Spleen (tissue), 13 donors: ENCODE measurements at places on chromosomes 7 and 10.

DNA sequence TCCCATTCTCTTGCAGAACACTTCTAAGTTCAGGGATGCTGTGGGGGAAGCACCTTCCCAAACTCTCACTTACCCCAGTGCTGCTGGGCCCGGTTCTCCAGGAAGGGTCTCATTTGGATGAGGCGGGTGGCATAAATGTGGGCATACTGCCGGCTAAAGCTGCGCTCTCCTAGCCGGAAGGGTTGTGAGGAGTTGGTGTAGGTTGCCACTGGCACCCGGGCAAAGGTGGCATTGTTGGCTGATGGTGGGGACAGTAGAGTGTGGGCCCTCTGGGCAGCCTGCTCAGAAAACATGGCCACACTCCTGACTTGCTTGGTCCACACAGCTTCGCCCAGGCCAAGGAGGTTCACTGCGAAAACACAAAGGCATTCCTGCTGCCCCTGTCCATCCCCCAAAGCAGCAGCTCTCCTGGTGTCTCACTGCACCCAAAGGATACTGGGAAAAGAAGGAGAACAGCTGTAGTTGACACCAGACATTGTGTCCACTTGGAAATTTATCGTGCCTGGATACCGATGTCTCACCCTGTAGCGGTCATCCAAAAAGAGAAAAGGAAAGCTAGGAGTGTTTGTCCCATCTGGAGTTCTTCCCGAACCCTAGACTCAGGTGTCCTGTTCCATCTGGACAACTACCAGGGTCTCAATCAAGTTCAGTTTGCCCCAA lies 1.5 kb downstream of the POLD2 start:
- DNase-seq: peak; percentile 63

DNA sequence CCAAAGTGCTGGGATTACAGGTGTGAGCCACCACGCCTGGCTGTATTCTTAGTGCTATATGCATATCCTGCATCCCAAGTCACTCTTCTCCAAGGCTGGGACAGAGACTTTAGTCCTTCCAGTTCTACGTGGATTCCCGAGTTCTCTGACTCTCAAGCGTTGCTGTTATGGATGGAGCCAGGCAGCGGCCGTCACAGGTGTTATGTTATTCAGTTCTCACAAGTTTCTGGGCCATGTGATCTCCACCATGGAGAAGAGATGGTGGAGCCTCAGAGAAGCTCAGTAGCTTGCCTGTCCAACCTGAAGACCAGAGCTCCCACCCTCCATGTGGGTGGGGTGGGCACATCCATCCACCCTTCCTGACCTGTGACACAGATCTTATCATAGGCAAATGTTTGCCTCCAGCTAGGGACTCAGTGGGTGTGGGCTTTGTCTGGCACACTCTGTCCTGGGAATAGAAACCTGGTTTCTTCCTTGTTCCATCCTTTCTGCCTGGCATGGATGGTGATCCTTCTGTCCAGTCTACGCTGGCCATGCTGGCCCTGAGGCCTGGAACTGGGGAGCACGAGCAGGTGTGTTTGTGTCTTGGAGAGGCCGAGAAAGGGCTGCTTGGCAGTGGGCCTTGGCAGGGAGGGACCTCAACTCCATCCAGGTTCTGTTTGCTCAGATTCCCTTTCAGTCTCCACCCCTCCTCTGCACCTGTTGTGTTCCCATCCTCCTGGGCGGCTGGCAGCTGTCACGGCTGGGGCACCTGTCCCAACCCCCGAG lies 55.3 kb downstream of the NEURL1 start:
- peak; percentile 60 for DNase-seq

GRCh38 chr7:96720843-96721242 lies 11.2 kb upstream of the SEM1 start:
- no peak for DNase-seq

GRCh38 chr7:132440151-132440550 lies 136.1 kb downstream of the PLXNA4 start:
- DNase-seq: no peak

DNA sequence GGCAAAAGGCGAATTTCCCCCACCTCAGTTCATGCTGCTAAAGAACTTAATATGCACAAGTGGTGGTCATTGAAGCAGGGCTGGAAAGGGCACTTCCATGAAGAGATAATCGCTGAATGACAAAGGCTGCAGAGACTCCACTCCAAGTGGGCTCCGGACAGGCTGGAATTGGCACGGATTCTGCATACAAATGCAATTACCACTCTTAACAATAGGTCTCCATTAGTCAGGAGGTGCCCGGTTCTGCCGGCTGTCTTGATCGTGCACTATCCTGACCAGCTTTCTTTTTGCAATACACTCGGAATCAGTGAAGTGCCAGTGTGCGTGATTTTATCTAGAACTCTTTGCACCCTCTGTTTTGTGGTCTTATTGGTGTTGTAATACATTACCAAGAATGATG lies 49.7 kb downstream of the INSYN2A start:
- DNase-seq: no peak

GRCh38 chr10:35979116-35979515 lies 337.0 kb upstream of the FZD8 start:
- no peak for DNase-seq

- DNase-seq: peak; percentile 84
Measured at GRCh38 chr7:5421714-5422395, 1.8 kb downstream of the TNRC18 start.

GRCh38 chr10:91349381-91349780 lies 60.8 kb upstream of the HECTD2 start:
- no peak for DNase-seq

DNA sequence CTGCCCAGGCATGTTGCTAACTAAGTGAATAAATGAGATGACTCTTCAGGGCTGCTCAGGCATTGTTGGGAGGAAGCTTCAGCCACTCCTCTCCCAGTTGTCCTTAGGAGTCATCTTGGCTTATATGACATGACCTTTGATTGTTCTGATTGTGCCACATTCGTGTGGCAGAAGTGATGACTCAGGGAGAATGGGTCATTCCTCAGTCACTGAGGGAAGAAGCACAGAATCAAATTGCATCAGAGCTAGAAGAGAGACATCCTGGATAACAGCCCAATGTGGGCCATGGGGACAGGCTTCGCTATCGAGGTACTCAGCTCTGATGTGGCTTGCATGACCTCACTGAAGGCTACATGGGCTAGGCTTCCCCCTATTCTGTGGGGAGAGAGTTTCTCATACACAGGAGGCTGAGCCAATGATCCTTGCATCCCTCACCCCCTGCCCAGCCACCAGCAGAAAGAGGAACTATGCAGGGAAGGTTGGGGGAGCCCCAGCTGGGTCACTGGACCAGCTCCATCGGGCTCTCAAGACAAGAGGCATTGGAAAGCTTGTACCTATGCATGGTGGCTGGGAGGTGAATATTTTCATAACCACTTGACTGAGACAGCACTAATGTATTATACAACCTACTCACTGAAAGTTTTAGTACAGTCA lies 6.0 kb upstream of the HMX3 start:
- no peak for DNase-seq

GRCh38 chr7:6725003-6725402 lies 18.3 kb upstream of the ZNF12 start:
- peak; percentile 88 for DNase-seq

GRCh38 chr7:79770063-79770462 lies 316.6 kb upstream of the MAGI2 start:
- no peak for DNase-seq

GRCh38 chr7:73577627-73578341 lies 595 bp downstream of the TBL2 start:
- peak; percentile 80 for DNase-seq

GRCh38 chr10:129593953-129594352 lies 126.9 kb downstream of the MGMT start:
- DNase-seq: no peak

DNA sequence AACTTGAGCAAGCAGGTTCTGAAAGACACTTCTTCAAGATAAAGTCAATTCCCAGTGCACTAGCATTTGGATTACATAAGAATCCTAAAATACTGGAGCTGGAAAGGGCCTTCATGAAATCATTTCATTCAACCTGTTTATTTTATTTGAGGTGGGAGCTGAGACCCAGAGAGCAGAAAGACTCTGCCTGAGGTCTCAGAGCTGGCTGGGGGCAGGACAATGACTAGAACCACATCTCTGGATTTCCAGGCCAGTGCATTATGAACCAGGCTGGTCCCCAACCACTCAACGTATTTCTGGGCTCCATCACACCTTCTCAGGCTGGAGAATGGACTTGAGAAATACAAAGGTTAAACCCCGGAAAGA lies 8.4 kb downstream of the ANXA11 start:
- DNase-seq: no peak

GRCh38 chr10:8035641-8036470 lies 18.6 kb upstream of the GATA3 start:
- DNase-seq: no peak

GRCh38 chr7:115975766-115976165 lies 54.8 kb downstream of the TFEC start:
- DNase-seq: no peak

GRCh38 chr10:78619115-78619851 lies 449.5 kb upstream of the ZMIZ1 start:
- DNase-seq: no peak

DNA sequence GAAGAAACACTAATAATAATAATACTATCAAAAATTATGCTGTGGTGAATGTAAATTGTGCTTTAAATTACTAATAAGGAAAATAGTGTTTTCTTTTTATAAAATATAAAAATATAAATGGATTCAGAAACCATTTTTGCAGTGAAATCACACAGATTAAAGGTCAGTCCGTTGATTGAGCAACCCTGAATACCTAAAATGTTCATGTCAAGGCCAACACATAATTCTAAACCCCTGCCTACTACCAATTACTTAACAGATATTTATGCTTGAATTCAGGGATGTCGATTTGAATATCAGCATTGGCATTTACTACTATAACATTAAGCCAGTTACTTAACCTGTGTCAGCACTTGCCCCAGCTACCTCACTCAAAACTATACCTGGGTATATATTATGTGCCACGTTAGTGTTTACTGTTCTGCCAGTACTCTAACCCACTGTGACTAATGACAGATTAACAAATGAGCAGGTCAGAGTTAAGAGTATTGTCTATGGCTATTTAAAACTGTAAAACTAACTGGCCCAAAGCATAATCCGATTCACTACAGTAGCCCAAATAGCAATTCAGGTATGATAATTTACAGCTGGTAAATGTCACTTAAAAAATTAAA lies 165.0 kb downstream of the KMT2E start:
- DNase-seq: no peak

- DNase-seq: peak; percentile 53
Measured at GRCh38 chr7:101911800-101912715, 94.6 kb downstream of the CUX1 start.

DNA sequence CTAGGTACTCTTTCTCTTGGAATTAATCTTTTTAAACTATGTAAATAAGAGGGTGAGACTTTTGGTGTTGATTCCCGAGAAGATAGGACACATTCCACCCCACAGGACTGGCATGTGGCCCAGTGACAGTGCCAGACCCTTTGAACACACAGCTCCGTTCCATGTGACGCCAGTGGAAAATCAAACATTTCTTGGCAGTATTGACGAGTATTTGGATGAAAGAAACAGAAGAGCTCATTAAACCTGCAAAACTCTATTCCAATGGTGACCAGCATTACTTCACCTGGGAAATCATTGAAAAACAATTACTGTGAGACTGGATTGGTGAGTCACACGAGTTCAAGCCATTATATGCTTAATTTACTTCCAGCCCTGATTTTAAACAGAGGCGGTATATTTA lies 25.8 kb downstream of the AKR1E2 start:
- DNase-seq: no peak

GRCh38 chr7:88842201-88842600 lies 46.7 kb upstream of the TEX47 start:
- DNase-seq: no peak

GRCh38 chr10:77391605-77392235 lies 245.9 kb downstream of the KCNMA1 start:
- no peak for DNase-seq

GRCh38 chr10:122992031-122992585 lies 11.9 kb downstream of the PSTK start:
- no peak for DNase-seq

GRCh38 chr10:112986544-112987190 lies 36.6 kb downstream of the TCF7L2 start:
- no peak for DNase-seq

GRCh38 chr7:46577394-46577793 lies 656.3 kb upstream of the IGFBP3 start:
- no peak for DNase-seq

- DNase-seq: peak; percentile 77
Measured at GRCh38 chr10:46541017-46541661, 15.3 kb downstream of the GPRIN2 start.

- no peak for DNase-seq
Measured at GRCh38 chr10:3099291-3100092, 32.1 kb downstream of the PFKP start.

GRCh38 chr10:112424651-112425050 lies 22.1 kb downstream of the ZDHHC6 start:
- no peak for DNase-seq

GRCh38 chr7:111953611-111954010 lies 252.6 kb downstream of the DOCK4 start:
- no peak for DNase-seq

GRCh38 chr10:71203124-71203523 lies 9.2 kb upstream of the UNC5B start:
- no peak for DNase-seq

DNA sequence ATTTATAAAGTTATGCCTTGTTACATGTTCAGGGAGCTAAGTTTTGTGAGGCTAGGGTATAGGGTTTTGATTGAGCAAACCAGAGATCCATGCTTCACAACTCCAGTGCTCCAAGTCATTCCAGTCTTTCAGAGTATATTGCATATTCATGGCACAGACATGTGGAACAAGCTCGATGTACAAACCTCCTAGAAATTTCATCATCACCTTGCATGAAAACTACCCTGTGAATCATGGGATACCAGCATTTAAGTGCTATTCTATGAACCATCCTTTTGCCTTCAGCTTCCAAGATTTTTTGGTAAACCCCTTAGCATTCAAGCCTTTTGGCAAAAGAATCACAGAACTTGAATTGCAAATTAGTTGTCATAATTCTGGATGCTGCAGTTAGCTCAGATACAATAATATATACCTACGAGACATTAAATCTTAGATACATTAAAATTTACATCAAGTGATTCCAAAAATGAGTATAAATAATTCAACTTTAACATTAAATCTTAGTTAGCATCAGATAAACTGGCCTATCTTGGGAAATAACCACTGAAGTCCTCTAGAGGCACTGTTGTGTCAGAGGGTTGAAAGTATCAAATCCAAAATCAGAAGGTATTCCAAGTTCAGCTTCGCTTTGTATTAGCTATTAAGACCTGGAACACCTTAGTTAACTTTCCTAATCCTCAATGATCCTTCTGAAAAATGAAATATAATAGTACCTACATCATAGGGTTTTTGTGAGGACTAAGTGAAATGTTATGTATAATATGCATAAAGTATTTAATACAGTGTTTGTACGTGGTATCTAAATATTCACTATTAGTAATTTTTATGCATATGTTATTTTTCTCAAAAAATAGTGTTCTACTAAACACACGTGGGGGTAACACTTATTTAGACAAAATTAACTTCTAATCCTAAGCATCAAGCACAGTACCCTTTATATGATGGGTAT lies 55.5 kb upstream of the CABCOCO1 start:
- no peak for DNase-seq

DNA sequence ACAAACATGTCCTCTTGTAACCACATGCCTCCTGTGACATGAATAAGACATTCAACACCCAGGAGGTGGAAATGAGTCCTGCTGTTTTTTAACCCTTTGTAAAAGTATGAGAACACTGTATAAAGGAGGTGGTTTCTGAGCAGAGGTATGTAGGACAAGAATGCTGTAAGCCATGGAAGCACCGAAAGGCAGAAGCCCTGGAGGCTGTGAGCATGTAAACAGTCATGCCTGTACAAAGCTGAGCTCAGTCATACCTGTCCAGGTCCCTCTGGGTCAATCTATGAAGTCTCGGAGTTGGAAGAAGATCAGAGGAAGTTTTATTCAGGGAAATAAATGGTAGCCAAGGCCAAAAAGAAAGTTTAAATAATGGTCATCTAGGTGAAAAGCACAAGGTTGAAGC lies 34.7 kb upstream of the XPNPEP1 start:
- DNase-seq: no peak
